ENCODE measurements at places on chromosomes 7 and 10.
A peak's percentile ranks its signal among the peaks of the same experiment; 100 is the strongest.

DNA sequence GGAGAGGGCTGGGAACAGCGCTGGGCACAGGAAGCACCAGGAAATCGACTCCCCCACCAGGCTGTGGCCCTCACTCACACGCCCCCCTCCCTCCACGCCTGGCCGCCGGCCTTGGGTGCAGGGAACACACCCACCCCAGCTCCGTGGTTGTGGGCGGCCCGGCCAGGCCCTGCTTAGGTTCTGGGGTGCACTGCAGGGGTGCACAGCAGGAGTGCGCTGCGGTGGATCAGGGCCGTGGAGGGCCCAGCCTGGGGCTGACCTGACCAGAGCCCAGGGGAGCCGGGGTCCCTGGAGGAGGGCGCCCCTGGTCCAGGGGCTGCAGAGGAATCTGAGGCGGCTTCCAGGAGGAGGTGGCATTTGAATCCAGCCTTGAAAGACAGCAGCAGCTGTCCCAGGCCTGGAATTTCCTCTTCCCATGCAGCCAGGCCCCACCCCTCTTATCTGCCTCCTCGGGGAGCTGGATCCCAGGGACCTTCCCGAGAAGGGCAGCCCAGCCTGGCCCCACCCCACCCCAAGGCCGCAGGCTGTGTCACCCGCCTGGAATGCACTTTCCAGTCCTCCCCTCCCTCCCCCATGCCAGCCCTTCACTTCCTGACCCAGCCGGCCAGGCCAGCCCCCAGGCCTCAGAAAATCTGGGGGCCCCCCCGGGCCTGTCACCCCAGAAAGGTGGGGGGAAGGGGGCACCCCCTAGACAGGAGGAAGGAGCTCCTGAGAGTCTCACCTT is 18.4 kb upstream of the PDGFA start:
- no peak for DNase-seq

DNA sequence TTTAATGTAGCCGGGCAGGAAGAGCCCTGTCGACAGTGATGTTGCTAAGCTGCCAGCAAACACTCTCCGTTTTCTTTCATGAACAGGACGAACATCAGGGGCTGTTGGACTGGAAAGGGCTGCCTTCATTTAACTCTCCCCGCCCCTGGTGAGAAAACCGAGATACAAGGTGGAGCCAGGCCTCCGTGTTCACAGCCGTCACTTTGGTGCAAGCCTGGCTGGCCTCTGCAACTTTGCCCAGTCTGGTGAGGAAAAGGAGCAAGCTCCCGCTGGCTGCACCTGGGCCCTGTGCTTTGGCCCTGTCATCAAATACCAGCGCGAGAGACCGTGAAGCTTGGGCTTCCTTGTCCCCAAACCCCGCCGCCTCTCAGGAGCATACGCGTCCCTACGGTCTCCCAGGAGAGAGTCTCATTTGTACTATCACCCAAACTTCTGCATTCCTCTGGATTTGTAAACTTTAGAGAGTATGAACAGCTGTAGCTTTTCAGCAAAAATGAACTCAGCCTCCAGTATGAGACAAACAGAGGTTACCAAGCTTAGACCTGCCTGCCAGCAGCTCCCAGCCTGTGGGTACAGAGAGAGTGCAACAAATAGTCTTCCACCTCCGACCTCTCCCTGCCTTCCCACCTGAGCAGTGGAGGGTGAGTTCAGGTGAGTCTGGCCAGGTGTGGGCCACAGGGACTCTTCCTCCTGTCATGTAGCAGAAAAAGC is 445.3 kb upstream of the MGMT start:
- DNase-seq = no peak

- no peak for DNase-seq
Measured at GRCh38 chr10:48554246-48554645, 50.6 kb downstream of the ARHGAP22 start.

DNA sequence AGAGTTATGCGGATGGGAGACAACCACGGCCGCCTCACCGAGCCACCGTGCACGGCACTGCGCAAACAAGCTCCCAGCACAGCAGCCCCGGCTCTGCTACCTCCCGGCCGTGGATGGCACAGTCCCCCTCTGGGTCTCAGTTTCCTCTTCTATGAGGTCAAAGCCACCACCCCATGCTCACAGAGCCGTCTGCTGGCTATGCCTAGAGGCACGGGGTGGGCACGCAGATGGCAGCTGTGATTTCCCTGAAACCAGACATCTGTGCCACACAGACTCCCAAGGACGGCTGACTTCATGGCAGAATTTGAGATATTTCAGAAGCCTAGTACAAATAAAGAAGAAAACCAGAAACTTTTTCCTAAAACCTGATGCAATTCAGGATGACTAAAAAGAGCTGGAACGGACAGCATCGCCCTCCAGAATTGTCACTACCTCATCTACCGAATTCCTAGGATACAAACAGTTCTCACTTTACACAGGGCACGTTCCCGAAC is 73.2 kb downstream of the AMZ1 start:
- DNase-seq = no peak

DNA sequence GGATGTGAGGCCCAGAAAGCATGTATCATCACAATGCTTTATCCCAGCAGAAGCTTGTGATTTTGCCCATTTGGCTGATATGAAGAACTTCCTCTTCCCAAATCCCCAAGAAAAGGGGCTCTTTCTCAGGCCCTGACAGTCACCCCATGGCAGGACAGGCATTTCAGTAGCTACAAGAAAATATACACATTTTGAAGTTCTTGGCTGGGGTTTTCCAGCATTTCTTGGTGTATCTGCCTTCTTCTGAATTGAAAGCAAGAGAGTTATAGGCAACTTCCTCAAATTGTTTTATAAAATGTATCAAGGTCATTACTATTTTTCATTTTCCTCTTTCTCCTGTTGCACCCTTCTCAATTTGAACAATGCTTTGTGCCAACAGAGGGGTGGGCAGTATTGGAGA is 63.3 kb upstream of the PDLIM1 start:
- no peak for DNase-seq

- no peak for DNase-seq
Measured at GRCh38 chr7:156194813-156195212, 382.6 kb upstream of the SHH start.

- DNase-seq = no peak
Measured at GRCh38 chr7:103821092-103821491, 168.4 kb downstream of the RELN start.

DNA sequence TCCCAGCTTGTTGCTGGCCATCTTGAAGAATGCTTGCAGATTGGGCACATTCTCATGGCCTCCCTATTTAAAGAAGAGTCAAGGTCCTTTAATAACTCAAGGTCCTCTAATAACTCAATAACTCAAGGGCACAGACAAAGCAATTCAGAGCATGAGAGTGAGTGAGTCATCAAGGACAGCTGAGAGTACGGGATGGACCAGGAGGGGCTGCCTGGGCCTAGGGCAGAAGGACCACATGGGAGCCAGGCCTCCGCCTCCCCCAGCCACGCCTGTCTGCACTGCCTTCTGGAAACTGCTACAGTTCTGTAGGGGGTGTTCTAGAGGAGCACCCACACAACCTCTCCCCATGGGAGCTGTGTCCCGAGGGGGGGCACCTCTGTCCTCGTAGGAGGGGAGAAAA is 48.9 kb downstream of the ZNF503 start:
- DNase-seq = no peak

DNA sequence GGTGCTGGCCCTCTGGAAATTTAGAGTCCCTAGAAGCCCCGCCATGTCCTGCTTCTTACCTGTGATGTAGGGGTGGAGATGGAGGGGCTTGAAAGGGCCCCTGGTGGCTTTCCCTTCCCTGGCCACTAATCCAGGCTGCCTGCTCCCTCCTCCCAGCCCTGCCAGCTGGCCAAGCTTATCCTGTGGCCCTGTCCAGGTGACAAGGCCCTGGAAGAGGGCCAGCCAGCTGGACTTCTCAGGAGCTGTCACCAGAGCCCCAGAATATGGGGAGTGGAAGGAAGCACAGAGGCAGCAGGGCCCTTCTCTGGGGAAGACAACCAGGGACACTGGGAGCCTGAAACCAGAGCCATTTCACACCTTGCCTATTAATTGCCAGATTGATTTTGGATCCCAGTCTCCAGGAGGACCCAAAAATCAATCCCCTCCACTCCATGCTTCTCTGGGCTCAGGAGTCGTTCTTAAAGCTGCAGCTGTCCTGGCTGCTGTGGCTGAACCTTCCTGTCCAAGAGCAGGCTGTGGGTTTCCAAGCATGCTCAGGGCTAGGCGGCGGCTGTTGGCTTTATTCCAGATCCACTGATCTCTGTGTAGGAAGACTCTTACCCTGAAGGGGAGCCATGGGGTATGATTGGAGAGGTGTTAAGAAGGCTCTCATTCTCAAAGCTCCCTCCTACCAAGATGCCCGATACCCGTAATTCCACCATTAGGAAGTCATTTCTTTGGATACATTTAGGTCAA is 52.6 kb upstream of the PCBD1 start:
- DNase-seq = peak; percentile 8

GRCh38 chr10:95661818-95662217 is 5.3 kb upstream of the ALDH18A1 start:
- no peak for DNase-seq

- DNase-seq = peak; percentile 24
Measured at GRCh38 chr10:24556126-24556749, 167.4 kb downstream of the ARHGAP21 start.

DNA sequence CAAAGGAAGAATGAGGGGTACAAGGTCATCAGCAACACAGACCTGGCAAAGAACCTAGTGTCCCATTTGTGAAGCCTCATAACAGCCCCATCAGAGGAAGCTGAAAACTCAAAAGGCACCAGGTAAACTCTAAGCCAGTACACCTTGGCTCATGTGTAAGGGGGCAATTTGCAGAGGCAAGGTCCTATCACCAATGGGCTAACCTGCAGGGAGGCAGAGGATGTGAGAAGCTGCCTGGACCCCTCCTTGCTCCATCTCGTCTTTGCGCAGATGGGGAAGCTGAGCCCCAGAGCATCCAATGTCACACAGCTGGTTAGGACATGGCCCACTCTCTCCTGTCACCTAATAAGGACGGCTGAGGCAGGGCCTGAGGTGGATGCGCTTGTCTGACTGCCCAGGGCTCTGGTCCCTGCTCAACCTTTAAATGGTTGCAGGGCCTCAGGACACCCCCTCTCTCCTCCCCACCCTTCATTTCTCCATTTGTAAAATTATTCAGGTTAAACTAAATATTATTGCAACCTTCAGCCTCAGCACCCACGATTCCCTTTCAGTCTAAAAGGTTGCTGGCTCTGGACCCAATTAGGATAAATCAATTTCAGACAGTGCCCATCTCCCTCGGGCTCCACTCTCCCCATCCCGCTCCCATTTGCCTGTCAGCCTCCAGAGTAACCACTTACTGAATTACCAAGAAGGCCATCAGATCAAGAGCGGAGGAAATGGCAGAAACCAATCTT is 135.3 kb downstream of the OAT start:
- no peak for DNase-seq

GRCh38 chr7:39259391-39260003 is 281.8 kb downstream of the POU6F2 start:
- no peak for DNase-seq

DNA sequence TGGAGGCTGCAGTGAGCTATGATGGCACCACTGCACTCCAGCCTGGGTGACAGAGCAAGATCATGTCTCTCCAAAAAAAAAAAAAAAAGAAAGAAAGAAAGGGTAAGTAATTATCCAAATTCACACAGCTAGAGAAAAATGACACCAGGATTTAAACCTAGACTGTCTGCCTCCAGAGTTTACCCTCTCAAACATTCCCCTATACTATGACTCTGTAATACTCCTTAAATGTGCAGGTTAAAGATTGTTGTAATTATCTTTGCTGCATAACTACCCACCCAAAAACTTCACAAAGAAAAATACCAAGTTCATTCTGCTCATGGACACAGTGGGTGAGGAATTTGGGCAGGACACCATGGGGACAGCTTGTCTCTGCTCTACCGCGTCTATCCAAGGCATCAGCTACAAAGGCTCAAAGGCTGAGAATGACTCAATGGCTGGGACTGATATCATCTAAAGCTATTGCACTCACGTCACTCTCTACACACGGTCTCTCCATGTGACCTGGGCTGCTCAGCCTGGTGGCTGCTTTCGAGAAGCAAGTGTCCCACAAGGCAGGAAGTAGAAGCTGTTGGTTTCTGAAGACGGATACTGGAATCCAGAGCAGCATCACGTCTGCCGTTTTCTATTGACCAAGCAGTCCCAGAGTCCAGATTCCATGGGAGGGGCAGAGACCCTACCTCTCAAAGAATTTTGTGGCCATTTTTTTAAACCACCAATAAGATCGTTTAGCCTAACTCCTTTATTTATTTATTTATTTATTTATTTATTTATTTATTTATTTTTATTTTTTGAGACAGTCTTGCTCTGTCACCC is 185.7 kb upstream of the AUTS2 start:
- no peak for DNase-seq

DNA sequence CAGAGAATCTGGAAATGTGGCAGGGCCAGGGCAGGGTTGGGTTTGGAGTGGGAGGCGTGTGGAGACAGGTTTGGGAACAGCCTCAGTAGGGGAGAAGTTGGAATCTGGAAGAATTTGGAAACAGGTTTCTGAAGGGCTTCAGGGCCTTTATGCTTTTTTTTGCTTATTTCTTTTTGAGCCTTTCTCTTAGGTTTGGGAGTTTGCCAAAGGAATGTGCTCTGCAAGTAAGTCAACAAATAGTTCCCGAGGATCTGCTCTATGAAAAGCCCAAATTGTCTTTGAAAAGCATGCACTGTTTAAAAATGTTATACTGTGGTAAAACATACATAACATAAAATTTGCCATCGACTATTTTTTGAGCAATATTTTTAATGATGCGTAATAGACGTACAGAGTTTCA is 86.7 kb upstream of the ADRB1 start:
- DNase-seq = no peak

DNA sequence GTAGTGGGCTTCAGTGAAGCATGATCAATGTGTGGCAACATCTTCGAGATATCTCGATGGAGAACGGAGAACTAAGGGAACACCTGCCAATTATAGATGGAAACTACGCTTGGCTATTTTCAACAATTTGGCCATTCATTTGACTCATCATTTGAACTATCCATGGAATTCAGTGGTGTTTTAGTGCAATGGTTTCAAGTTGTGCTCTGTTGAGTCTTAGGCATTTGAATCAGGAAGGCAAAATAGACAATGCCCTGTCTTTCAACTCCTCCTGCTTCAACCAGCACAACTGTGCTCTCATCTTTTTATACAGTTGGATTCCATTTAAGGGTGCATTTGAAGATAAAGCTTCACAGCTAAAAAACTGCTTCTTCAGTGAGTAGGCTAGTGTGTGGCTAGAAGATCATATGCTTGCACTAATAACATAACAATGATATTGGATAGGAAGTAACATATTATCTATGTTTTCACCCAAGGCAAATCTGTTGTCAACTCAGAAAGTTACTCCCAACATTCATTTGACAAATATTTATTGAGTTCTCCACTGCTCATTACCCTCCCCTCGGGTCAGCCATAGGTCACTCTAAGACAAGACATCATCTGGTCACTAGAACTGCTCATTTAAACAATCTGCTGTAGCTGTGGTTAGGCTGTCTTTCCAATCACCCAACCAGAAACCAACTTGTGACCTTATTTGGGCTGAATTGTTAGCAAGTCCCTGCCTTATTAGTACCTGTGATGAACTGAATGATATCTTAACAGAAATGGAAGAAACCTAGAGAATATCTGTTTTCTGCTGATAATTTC is 314.1 kb upstream of the SP4 start:
- DNase-seq = no peak

DNA sequence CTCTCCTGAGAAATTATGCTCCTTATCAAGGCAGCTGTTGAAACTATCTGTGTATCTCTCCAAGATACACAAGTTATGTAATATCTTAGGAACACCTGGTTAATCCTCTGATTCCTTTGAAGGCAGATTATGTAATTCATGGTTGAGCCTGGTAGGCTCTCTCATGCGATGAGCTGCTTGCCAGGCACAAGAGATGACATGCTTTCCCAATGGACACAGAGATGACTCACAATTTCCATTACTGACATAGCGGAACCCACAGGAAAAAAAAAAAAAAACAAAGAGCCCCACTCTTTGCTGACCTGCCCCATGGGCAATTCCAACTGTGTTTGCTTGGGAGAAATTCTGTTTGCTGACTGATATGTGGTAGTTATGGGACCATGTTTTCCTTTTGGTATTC is 736.4 kb upstream of the PHF14 start:
- DNase-seq = no peak

All from forelimb muscle (tissue), 1 donor.